Cerebellar cortex (tissue), 1 donor: ENCODE measurements at places on chromosomes 16 and 17.

DNA sequence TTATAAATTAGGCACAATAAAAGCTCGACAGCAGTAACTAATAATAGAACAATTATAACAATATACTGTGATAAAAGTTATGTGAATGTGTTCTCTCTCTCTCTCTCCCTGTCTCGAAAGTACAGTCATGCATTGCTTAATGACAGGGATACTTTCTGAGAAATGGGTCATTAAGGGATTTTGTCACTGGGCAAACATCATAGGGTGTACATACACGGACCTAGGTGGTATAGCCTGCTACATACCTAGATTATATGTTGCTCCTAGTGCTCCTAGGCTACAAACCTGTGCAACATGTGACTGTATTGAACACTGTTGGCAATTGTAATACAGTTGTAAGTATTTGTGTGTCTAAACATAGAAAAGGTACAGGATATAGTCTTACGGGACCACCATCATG is 6.9 kb downstream of the ZNRF1 start:
- no peak for DNase-seq

DNA sequence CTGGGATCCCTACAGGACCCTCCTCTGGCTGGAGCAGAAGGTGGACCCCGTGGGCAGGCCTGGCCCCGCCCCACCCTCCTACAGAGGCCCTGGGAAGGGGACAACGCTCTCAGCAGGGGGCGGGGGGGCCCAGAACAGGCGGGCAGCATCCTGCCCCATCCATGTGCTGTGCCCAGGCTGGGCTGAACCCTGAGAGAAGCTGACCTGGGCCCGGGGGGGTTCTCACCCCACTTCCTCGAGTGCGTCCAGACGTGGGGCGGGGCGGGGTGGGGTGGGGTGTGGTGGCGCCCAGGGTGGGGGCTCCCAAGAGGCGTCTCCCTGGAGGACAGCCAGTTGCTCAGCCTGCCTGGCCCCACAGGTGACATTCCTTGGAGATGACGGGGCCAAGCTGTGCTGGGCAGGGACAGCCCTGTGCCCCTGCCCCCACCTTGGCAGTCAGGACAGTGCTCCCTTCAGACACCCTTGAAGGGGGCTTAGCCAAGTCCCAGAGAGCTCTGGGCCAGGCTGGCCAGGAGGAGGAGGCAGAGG is 390 bp upstream of the UNC13D start:
- DNase-seq = no peak

DNA sequence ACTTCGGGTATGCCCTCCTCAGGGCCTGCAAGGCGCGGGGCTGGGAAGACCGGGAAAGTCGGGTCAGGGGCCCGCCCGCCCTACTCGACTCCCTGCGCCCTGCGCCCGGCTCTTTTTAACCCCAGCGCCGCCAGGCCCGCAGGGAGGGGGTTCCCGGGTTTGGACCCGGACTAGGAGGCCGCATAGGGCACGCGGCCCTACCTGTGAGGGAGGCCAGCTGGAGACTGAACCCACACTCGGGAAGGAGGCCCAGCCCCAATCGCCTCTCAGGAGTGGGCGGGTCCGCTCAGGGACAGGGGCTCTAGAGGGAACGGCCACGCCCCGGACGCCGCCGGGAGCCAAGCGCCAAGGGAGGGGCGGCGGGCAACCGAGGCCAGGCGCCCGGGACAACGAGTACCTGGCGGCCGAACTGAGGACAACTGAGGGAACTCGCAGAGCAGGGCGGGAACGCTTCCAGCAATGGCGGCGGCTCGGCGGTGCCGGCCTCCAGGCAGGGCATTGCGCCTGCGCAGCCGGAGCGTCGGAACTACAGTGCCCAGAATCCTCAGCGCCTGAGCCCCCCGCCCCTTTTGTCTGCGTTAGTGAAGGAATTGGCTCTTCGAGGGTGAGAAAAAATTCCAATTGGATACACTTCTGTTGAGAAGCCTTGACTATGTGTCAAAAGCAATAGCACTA is at the start of gene ZNF624:
ZNF624 (minus strand) TSS at position 484 of the 675 bp plus-strand sequence.
- peak; percentile 95 for DNase-seq

DNA sequence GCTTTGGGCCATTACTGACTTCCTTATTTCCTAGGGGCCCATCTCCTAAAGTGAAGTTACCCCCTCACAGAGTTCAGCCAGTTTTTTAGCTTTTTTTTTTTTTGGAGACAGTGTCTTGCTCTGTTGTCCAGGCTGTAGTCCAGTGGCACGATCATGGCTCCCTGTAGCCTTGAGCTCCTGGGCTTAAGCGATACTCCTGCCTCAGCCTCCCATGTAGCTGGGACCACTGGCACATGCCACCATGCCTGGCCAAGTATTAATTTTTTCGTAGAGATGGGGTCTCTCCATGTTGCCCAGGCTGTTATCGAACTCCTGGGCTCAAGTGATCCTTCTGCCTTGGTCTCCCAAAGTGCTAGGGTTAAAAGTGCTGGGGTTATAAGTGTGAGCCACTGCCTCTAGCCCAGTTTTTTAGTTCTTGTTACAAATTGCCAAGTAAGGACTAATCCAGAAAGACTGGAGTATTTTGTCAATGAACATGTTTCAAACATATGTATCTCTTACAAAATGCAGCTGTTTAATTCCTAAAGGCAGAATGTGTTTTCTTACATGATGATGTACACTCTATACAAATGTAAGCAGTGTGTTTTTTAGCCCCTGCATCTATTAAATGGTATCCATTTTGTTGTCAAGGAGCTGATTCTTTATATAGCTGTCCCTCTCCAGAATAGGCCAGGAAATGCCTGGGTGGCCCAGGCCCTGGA is 49.1 kb upstream of the IL34 start:
- no peak for DNase-seq
